ENCODE measurements at places on chromosomes 2 and 18.

DNA sequence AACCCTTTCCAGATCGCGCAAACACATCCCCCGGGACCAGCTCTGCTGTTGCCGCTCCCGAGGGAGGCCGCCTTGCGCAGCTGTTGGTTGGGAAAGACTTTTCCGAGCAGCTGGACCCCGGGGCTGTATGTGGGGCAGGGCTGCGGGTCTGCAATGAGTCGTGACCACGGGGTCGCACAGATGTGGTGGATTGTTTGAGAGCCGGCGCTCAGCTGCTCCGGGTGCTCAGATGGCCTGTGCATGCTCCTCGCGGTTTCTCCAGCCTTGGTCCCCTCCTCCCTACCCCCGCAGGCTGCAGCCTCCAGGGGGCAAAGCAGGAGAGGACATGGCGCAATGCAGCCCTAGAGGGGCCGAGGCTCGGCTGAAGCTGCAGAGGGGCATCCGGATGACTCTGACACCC is 105.2 kb upstream of the OTOS start:
- no peak for DNase-seq

DNA sequence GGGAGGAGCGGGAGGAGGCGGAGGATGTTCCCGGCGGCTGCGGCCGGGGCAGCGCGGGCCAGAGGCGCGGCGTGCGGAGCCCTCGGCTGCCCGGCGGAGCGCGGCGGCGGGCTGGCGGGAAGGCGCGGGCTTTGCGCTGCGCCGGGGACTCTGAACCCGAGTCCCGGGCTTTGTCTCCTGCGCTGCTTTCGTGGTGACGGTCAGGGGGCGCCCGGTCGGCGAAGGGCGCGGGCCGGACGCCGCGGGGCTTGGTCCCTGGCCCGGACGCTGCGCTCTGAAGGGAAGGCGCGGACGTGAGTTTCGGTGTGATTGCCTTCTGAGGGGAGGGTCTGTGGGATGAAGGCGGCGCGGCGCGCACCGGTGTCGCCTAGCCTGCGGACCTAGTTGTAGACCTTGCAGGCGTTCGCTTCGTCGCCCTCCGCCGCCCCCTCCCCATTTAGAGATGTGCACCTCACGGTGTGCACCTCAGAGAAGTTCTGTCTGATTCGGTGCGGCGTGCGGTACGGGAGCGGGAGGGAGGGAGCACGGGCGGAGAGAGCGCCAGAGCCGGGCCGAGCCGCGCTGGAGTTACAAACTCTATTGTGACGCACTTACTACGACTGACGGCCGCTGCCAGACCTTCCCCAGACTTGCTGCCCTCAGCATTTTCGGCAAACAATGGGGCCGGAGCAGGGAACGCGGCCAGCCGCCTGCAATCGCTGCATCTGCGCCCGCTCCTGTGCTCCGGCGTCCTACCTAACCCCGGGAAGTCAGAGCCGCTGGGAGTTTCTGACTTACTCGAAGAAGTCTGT is 2.1 kb downstream of the BCL2L11 start:
- no peak for DNase-seq

DNA sequence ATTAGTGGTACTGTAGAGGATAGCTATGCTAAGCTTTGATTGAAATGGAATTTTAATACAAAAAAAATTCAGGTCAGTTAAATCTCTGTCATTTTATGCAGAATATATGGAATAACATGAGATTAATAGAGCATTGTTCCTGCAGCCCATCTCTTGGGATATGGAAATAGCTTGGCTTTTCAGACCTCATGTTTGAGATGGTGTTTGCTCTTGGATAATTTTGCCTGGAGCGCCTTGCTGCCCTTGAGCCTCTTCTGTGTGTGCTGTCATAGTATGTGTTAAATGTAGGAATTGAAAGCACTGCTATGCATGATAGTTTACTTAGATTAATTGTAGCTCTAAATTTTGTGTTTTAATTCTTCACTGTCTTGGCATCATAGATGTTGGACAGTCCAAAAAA is 27.7 kb downstream of the GALNT1 start:
- DNase-seq = no peak

- DNase-seq = no peak
Measured at GRCh38 chr2:40737180-40737579, 285.3 kb upstream of the SLC8A1 start.

GRCh38 chr18:54263904-54264336 is 5.4 kb upstream of the POLI start:
- DNase-seq = no peak

All from stimulated activated CD4-positive, alpha-beta T cell treated with anti-CD3 and anti-CD28 coated beads, Interleukin-1b, Interleukin-23, amount 100 ng/mL, for 1 hour (primary cell).